ENCODE measurements at places on chromosomes 6 and 20.

DNA sequence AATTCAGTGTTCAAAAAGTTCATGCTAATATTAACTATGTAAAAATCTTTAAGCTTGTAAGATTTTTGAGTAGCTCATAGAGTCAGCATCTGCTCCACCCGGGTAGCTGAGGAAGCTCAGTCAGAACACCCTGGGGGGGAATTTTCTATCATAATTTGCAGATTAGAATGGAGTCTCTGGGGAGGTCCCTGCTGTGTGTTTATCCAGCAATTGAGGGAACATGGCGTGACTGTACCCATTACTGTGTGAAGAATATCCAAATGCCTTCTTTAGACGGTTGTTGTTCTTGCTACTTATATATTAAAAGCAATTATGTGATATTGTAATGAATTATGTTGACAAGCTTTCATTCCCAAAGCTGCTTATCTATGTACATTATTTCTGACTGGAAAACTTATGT is 64.8 kb downstream of the AIG1 start:
- DNase-seq = no peak

GRCh38 chr6:49790341-49790740 is 3.3 kb upstream of the PGK2 start:
- no peak for DNase-seq

DNA sequence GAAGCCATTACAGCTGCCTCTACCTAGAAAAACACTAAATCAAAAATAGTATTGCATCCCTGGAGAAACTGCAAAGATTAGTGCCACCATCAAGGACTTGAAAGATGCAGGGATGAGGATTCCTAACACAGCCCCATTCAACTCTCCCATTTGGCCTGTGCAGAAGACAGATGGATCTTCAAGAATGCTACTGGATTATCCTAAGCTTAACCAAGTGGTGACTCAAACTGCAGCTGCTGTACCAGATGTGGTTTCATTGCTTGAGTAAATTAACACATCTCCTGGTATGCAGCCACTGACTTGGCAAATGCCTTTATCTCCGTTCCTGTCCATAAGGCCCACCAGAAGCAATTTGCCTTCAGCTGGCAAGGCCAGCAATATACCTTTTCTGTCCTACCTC is 117.4 kb downstream of the TBC1D32 start:
- peak; percentile 2 for DNase-seq

GRCh38 chr20:3753501-3754275 is 13.9 kb downstream of the ADISSP start:
- no peak for DNase-seq

DNA sequence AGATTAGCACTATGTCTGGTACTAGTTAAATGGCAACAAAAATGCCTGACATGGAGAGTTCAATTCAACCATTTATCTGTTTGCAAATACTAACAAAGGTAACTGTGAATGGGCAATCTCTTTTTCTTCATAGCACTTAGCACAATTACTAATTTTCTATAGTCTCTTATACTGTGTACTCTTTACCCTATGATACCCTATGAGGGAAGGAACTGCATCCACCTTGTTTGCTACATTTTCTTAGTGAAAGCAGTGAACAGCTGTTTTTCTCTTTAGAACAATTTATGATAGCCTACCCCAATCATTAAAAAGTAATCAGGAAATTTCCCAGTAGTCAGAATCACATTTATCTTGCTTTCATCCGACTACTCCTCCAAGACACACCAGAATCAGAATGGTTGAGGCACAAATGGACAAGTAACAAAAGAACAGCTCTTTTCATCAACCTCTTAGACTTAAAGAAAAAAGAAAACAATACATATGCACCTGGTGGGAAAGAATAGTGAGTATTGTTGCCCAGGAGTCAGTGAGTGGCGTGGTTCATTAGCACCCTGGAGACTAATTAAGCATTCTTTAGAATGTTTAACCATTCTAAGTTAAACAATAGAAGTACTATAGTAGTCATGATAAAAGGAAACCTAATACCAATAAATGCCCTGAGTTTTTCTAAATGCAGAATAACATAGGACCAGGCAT is 16.7 kb downstream of the ZNF292 start:
- DNase-seq = no peak

DNA sequence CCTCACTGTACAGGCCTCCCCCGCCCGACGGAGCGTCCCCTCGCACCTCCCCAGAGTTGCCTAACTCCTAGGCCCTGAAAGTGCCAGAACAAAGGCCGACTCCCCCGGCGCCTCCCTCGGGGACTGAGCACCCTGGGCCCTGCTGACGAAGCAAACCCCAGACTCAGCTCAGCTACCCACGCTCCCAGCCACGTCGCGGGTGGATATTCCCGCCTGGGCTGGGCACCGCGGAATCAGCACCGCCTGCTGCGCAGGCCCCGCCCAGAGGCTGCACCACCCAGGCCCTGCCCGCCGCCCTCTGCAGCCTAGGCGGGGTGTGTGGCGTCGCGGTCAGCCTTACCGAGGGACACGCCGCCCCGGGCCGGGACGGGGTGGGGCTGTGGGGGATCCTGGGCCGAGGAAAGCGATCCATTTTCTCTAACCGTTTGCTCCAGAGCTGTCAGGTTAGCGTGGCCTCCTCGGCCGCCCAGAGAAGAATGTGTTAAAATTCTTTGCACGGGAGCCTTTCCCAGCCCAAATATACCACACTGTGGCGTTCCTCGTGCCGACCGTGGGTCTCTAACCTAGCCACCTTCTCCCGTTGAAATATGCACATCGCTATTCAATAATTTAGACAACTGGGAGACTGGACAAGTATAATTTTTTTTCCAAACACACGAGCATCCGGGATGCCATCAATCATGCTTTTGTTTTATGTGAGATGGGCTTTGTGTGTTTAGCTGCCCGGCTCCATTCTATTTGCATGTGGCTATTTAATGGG is 31.4 kb downstream of the TFAP2A start:
- DNase-seq = no peak

- no peak for DNase-seq
Measured at GRCh38 chr6:108873971-108874370, 25.7 kb downstream of the ARMC2 start.

- DNase-seq = no peak
Measured at GRCh38 chr6:92024110-92024509, 1395.2 kb downstream of the EPHA7 start.

DNA sequence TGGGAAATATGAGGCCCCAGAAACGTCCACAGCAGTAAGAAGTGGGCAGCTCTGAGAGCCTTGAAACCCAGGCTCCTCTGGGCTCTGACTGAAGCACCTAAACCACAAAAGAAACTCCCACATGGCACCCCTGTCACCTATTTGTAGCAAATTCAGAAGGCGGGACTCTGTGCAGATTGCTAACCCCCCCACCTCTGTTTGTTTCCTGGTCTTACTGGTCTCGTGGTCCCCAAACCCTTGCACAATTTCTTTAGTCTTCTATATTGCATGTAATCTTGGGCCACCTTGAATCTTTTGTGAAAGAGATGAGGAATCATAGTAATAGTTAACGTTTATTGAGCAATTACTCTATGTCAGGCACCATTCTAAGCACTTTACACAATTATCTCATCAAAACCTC is 154.3 kb downstream of the PREX1 start:
- no peak for DNase-seq

GRCh38 chr6:150004101-150004782 is 21.1 kb downstream of the RAET1L start:
- DNase-seq = no peak

GRCh38 chr6:35737413-35738211 is 780 bp downstream of the ARMC12 start:
- DNase-seq = peak; percentile 77

DNA sequence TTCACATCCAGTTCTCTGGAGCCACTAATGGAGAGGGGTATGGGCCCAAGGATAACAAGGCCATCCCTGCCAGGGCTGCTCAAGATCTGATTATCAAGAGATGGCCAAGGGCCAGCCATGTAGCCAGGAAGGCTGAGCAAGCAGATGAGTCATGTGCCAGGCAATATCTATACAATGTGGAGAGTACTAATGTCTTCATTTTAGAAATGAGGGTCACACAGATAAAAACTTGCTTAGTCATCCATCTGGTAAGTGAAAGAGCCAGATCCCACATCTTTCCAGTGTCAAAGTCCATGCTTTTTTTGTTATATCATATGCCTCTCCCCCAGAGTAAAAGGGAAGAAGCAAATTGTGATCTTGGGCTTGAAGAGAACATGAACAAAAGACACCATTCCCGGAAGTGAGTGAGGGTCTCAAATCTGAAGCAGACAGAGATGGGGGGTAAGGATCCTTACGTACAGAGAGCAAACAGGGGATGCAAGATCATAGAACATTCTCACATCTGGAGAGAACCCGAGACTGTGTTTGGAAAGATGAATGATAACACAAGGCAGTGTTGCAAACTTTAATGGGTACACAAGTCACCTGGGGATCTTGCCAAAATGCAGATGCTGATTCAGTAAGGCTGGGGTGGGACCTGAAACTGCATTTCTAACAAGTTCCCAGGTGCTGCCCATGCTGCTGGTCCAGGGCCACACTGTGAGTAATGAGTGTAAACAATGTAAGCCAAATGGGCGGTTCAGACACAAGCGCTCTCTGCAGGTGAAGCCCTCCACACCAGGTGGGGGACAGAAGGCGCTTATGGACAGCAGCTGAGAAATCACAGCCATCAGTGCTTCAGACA is 20.0 kb upstream of the GSTA3 start:
- DNase-seq = peak; percentile 95

GRCh38 chr20:50110141-50111047 is 2.6 kb downstream of the UBE2V1 start:
- DNase-seq = peak; percentile 66

DNA sequence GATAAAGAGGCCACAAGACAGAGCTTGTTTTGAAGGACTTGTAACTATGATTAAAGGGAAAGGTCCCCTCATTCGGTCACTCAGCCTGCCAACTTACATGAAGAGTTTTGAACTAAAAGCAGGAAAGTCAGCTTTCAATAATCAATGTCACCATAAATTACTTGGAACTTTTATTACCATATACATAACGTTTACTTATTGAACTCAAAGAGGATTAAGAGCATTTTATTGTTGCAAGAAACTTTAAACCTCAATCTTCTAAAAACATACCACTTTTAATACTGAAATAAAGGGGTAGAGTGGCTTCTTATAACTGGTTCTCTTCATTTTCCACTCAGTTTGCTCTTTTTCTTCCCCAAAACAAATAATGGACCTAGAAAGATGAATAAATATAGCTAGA is 65.1 kb downstream of the CNKSR3 start:
- DNase-seq = no peak

DNA sequence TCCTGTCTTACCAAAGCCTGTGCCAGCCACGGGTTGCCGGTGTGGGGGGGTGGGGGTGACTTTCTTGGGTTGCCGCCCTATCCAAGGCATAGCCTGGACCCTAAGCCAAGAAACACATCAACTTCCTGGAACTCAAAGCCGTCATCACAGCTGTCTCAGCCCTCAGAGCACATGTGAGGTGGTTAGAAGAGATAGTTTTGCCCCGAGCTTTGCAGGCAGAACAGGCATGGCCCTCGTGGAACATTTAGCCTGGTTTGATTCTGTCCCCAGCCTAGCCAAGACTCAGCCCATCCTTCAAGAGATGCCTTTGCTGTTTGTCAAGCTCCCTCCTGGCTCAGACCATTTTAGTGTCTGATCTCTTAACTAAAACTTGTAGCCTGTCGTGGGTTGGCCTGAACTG is 64.9 kb downstream of the RREB1 start:
- no peak for DNase-seq

GRCh38 chr6:137610702-137611101 is 116.5 kb upstream of the OLIG3 start:
- no peak for DNase-seq

GRCh38 chr6:17470202-17470937 is 77.0 kb downstream of the CAP2 start:
- DNase-seq = no peak

GRCh38 chr20:23101696-23102406 is 15.7 kb upstream of the CD93 start:
- DNase-seq = no peak

DNA sequence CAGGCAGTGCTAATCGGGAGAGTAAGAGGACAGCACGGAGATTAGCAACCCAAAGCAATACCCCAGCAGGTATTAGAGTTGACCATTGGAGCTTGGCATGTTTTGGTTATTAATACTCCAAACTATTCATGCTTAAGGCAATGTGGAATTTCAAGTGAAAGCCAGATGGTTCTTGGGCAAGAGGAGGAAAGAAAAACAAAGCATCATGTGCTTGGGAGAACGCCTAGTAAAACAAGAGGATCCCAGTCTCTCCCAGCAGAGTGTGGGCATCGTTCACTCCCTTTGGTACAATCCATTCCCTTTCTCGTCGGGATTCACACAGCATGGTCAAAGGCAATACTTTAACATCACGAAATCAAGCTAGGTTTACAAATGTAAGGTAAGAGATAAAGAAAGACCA is 349.8 kb downstream of the PRKN start:
- no peak for DNase-seq

DNA sequence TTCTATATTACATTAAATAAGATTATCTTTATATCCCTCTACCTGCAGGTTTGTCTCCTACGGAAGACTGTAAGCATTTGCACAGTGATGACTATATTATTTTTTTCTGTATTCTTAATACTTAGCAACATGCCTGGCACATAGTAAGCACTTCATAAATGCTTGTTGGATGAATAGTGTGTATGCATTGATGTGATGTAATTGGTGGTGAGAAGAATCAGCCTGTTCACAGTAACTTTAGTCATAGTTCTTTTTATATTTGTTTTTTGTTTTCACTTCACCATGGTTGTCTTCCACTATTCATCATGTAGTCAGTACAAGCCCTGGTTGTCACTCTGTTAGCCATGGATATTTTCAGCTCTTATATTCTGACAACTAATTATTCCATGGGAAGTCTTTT is 184.0 kb upstream of the FLRT3 start:
- peak; percentile 99 for DNase-seq

- DNase-seq = peak; percentile 55
Measured at GRCh38 chr6:85047818-85048217, 283.4 kb upstream of the TBX18 start.

- peak; percentile 29 for DNase-seq
Measured at GRCh38 chr20:41032271-41032670, 3.6 kb downstream of the TOP1 start.

DNA sequence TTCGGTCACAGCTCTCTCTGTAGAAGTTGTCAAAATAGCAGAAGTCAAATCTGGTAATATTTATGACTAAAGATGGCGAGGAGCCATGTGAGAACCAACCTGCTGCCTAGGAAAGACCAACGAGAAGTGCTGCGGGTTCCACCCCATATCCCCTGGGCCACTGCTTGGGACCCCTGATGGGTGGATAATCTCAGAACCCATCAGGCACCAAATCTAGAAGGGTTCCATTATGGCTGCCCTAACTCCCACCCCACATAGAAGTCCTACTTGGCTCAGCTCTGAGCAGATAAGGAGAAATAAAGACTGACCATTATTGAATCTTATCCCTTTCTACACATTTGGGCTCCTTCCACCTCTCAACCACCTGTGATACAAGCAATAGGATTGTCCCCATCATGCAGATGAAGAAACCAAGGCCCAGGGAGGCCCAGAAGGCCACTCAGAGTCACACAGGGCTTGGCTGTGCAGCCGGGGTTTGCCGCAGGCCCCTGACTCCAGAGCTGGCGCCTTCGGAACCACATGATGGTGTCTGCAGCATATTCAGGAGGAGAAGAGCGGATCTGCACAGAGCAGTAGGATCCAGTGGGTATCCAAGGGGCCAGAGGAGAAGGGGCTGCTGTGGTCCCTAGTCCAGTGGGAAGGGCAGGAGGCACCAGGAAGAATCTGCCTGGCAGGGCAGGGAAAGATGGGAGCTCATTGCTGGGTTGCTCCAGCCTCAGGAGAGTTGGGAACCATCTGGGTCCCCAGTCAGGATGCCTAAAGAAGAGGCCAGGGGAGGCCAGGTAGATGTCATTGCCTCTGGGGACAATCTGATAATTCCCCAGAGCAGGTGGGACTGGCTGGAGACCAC is 9.6 kb upstream of the PCMTD2 start:
- DNase-seq = no peak

- DNase-seq = peak; percentile 48
Measured at GRCh38 chr6:134707342-134708031, 242.4 kb downstream of the ALDH8A1 start.

All from bronchial epithelial cell (primary cell).